Activated CD4-positive, alpha-beta T cell treated with anti-CD3 and anti-CD28 coated beads, Interleukin-2, amount 50 U/mL, for 24 hours (primary cell): ENCODE measurements at places on chromosomes 12 and 14.

- no peak for DNase-seq
Observed at GRCh38 chr12:51428256-51428655, 3.6 kb downstream of the SLC4A8 start.

DNA sequence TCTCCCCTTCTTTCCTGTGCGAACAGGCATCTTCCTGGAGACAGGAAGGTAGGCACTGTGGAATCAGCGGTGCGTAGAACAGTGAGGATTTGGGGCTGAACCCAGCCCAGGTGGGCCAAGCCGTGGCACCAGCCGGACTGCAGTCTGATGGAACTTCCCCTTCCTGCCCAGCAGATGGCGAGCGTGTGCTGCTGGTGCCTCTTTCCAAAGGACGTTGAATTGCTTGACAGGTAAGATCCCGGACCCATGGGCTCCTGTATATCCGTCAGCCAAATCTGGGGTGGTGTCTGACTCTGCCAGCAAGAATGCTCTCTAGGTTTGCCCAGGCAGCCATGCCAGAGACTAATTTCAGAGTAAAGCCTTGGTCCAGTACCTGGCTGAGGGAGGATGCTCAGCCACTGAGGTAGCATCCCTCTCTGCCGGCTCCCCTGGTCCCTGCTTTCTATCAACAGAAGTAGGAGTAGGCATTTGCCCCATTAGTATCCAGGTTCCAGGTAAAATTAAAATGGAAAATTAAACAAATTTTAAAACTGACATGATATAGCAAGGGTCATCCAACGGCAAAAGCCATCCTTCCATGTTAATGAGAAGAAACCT, 21.1 kb upstream of the KCNA5 start:
- DNase-seq: peak; percentile 11

GRCh38 chr12:98418357-98419075, 96.9 kb upstream of the TMPO start:
- DNase-seq: no peak

DNA sequence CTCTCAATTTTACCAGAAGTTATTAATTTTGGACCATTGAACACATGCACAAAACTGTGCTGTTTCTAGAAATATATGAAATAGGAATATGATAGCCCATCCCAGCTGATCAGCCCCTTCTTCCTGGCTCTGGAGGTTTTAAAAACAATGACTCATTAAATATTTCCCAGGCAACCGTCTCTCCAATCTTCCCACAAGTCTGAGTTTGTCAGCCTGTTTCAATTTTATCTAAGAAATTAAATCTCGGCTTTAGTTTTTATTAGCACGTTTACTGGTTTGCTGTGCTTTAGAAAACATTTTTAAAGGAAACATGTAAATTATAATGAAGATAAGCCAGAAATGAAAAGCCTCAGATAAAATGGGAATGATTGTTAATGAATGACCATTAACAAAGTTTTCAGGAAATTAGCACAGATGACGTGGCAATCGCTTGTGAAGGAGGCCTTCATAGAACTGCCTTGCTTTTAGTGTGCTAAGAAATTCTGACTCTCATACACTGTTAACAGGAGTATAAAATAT, 89.3 kb upstream of the RAP1B start:
- no peak for DNase-seq

DNA sequence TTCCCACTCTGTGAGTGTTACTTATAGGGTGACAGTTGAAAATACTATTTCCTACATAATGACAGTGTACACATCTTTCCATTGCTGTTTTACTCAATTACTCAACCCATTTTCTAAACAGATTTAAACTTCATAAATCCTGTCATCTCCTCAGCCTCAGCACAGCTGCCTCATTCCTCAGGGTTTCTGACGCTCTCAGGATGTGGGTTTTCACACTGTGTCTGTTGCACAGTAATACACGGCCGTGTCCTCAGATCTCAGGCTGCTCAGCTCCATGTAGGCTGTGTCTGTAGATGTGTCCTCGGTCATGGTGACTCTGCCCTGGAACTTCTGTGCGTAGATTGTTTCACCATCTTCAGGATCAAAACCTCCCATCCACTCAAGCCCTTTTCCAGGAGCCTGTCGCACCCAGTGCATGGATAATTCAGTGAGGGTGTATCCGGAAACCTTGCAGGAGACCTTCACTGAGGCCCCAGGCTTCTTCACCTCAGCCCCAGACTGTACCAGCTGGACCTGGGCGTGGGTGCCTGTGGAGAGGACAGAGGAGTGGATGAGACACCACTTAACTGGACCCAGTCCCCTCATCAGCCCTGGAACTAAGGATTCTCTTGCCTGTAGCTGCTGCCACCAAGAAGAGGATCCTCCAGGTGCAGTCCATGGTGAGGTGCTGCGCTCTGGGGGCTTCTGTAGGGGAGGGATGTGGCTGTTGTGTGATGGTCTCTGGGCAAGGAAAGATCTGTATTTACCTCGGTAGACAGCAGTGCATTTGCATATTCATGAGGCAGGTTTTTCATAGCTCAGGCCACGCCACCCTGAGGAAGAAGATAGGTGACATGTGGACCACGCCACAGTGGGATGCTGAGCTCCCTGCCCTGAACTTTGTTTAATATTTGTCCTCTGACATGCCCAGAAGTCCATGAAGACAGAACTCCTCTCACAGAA, 750.2 kb downstream of the TMEM121 start:
- no peak for DNase-seq

DNA sequence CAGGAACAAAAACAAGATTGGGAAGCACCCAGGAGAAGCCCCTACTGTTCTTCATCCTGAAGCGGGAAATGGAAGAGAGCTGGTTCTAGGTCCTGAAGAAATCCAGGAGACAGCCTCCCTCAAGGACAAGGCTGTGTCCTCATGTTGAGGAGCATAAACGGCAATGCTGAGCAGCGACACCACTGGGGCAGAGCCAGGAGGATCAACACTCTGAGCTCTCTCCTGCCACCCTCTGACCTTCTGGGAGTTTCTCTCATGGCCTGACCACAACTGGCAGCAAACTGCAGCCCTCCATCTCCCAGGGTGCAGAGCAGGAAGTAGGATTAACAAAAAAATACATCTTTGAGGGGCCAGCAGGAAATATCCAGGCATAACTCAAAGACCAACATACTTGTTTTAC, 1292.2 kb upstream of the TMEM132C start:
- no peak for DNase-seq

DNA sequence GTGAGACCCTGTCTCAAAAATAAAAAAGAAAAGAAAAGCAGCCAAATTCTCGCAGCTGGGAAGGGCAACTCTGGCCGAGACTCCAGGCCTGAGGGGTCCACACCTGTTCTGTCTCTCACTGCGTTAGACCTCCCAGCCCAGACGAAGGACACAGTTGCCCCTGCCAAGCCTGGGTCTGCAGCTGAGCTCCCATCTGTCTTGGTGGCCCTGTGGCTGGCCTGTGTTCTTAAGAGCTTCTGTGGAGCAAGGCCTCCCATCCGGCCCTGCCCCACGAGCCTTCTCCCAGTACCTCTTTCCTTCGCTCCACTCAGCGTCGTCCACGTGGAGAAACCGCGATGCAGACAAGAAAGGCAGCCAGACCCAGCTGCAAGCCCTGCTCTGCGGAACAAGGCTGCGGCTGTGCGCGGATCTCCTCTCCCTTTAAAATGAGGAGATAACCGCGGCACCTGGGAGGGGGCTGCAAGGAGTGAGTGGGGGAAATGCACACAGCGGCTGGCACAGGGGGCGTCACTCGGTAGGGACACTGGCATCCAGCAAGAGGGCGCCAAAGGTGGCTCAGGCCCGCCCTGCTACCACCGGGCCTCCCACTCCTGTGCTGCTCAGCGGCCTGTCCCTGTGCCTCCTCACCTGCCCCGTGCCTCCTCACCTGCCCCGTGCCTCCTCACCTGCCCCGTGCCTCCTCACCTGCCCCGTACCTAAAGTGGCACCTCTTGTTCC, 42.4 kb downstream of the LRRC74A start:
- no peak for DNase-seq

DNA sequence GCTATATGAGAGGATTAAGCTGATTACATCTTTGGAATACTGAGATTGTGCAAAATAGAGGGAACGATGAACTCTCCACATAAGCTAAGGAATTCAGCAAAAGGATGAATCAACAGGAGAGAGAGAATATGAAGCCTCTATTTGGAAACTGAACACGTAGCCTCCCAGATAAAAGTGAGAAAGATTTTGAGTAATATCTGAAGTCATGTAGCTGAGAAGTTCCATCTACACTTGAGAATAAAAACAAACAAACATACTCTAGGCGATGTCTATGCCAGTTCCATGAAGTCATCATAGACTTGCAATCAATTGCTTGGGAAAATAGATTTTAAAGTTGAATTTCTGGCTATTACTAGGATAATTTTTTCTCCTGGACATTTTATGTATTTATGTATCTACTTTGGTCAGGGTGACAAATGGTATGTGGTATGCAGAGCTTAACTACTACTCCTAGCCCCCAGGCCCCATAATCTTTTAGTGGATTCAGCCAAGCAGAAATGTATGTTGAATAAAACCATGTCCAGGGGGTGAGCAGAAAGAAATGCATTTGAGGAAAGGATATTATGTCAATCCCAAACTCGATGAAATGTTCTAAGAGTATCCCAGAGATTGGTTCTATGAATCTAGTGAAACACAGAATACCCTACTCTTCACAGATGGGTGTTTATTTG, 627.4 kb downstream of the DIO2 start:
- DNase-seq: no peak

DNA sequence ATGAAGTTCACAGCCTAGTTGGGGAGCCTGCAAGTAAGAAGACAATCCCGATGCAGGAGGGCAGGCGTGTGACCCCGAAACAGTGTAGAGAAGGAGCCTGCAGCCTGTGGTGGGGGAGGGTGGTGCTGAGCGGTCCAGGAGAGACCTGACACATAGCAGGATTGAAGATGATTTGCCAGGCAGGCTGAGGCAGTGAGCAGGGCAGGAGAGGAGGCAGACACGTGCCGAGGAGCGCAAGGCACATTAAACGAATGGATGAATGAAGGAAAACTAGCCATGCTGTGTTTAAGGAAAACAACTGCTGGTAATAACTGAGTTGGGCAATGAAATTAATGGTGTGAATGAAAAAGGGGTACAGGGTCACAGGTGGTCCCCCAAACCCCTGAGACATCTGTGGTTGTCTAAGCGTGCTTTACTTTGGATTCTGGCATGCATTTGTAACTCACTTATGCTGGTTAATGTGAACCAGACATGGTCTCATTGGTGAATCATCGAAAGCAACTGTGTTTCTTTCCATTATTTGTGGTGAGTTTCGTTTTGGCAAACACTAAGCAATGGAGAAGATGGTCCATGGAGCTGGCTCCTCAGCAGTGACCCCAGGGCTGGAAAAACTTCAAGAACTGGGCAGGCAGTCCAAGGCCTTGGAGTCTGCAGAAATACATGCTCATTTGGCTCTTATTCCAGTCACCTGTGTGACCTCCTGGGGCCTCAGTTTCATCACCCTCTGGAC, 96.9 kb upstream of the EVL start:
- DNase-seq: no peak

DNA sequence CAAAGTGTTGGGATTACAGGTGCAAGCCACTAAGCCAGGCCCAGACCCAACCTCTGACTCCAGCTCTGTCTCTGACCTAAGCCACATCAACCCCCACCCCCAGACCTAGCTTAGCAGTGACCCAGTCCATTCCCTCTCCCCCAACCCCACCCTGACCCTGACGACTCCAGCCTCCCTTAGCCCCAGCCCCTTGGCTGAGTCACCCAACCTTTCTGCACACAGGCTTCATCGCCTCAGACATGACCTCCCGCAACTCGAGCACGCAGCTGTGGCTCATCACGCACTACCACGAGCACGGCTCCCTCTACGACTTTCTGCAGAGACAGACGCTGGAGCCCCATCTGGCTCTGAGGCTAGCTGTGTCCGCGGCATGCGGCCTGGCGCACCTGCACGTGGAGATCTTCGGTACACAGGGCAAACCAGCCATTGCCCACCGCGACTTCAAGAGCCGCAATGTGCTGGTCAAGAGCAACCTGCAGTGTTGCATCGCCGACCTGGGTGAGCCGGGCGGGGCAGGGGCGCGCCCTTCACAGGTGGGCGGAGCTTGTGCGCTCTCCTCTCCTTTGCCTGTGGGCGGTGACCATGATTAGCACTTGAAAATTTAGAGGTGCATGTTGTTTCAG, 7.8 kb downstream of the ACVRL1 start:
- DNase-seq: no peak

DNA sequence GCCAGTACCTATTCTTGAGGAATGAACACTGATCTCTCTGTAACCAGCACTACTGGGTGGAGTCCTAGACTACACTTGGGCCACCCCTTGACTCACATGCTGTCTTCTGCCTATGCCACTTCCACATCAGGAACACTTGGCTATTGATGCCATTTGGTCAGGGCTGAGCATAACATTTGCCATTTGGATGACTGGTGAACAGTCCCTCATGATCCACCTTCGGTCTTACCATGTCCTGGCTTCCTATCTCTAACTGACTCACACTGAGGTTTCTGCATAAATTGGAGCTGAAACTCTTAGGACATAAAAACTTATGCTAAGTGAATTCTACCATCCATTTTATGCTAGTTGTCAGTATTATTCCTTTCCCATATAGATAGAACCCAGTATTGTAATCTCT, 91.7 kb upstream of the PELI2 start:
- no peak for DNase-seq

DNA sequence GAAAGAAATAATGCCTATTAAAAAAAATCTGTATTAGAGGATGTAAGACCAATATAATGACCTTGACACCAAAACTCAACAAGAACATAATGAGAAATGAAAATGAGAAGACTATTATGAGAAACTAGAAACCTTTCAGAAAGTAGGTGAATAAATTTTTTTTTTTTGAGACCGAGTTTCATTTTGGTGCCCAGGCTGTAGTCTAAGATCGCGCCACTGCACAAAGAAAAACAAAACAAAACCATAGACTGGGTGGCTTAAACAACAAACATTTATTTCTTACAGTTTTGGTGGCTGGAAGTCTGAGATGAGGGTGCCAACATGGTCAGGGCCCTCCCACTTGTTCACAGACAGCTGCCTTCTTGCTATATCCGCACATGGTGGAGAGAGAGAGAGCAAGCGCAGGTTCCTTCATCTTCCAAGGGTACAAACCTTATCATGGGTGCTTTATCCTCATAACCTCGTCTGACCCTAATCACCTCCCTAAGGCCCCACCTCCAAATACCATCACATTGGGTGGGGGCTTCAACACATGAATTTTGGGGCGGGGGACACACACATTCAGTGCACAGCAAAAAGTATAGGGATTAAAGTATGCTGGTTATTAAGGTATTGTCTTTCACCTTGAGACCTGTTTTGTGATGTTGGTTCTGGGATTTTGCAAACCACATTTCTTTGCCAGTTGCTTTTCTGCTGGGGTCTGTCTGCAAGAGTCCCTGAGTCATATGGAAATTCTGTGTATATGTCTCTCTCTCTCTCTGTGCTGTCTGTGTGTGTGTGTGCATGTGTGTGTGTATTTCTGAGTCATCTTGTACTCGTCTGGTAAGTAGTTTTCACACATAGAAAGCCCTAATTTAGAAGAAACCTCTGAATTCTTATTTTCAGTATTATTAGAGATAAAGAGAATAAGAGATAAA, 26.2 kb downstream of the ZCRB1 start:
- peak; percentile 16 for DNase-seq
